ENCODE measurements at places on chromosomes 12 and 14. TPM values are rescaled to one million over a fixed set of nuclear protein-coding genes. Genes with fewer than 3 reads are reported as not detected.

DNA sequence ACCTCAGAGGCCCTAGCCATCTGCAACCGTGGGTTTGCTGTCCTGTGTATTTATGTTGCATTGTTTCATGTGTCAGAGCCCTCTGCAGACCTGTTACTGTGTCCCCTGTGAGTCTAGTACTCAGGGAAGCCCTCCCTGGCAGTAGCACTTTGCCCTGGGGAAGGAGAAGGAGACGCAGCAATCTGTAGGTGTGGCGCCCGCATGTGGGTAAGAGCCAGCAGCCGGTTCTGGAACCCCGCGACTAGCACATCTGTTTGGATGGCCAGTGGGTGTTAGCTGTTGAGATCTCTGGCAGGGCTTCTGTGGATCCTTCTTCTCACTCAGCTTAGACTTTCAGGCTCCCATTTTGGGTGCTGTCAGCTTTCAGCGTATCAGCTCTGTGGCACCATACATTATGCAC lies 57.0 kb downstream of the TECPR2 start:
- DNase-seq = no peak
- H3K36me3 ChIP-seq = peaks cover 10% of the 10 kb centered on the region
- no peak overlapping the region for H3K4me3 ChIP-seq
- H3K27me3 ChIP-seq = no peaks in the 10 kb centered on the region
- H3K4me1 ChIP-seq = no peaks in the 10 kb centered on the region

Gene PTGER2
- total RNA-seq = 0.12 TPM

DNA sequence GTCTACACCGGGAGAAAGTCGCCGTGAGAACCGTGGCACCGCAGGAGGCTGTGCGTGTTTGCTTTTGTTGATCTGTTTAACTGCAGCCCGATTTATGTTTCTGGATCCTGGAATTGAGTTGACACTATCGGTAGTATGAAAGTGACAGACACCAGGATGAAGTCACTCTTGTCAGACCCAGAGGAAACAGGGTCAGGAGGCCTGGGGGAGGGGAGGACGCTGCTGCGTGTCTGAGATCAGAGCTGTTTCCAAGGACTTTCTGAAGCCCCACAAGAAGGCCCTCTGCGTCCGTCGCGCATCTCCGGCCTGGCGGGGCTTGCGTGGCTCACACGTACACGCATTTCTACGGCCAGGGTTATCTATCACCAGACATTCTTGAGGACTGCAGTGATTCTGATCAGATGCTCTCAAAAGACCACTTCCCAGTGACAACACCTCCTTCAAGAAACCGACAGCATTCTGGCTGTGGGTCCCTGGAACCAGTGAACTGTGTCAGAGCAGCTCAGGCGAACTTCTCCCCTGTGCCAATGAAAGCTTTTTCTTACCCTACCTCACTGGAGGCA lies 263.4 kb downstream of the ADGRD1 start:
- peaks cover 11% of the 10 kb centered on the region for H3K4me1 ChIP-seq
- no peak for DNase-seq
- H3K4me3 ChIP-seq = no peak overlapping the region
- H3K36me3 ChIP-seq = no peaks in the 10 kb centered on the region
- peaks cover 26% of the 10 kb centered on the region for H3K27me3 ChIP-seq
- H3K27ac ChIP-seq = no peak overlapping the region

DNA sequence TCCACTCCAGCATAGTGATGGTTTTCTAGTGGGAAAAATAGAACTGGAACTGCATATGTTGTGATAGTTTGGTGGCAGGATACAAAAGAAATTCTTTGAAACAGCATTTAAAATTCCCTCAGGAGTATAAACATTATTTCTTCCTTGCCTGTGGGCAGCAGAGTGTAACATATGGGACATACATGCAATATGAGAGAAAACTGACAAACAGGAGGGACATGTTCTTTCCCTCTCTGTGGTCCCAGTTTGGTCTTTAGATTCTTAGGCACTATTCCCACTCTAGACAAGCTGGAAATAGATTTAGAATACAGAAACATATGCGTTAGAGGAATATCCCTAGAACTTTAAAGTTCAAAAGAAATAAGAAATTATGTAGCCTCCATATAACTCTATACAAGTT lies 68.0 kb downstream of the MGAT4C start:
- no peaks in the 10 kb centered on the region for H3K27me3 ChIP-seq
- H3K4me3 ChIP-seq = no peak overlapping the region
- no peaks in the 10 kb centered on the region for H3K4me1 ChIP-seq
- H3K36me3 ChIP-seq = no peaks in the 10 kb centered on the region
- no peak overlapping the region for H3K27ac ChIP-seq
- DNase-seq = no peak

Gene RPGRIP1
- total RNA-seq = not detected

DNA sequence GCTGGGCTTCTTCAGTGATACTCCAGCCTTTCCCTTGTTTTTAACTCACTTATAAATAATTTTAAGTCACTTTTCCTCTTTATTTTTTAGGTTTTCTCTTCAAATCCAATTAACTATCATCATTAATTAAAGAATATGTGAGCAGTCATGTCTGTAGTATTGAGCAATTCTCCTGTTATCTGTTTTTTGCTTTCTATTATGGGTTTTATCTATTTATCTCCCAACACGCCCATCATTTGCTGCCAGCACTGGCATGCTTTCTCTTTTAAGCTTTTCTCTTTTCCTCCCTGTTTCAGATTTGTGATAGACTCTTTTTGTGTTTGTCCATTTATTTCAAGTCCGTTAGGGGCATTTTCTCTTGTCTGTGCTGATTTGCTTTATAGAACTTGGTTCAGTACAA lies 72.3 kb downstream of the CRADD start:
- H3K36me3 ChIP-seq = peaks cover 17% of the 10 kb centered on the region
- no peak for DNase-seq
- peaks cover 9% of the 10 kb centered on the region for H3K4me1 ChIP-seq
- H3K27me3 ChIP-seq = no peaks in the 10 kb centered on the region
- H3K27ac ChIP-seq = no peak overlapping the region

DNA sequence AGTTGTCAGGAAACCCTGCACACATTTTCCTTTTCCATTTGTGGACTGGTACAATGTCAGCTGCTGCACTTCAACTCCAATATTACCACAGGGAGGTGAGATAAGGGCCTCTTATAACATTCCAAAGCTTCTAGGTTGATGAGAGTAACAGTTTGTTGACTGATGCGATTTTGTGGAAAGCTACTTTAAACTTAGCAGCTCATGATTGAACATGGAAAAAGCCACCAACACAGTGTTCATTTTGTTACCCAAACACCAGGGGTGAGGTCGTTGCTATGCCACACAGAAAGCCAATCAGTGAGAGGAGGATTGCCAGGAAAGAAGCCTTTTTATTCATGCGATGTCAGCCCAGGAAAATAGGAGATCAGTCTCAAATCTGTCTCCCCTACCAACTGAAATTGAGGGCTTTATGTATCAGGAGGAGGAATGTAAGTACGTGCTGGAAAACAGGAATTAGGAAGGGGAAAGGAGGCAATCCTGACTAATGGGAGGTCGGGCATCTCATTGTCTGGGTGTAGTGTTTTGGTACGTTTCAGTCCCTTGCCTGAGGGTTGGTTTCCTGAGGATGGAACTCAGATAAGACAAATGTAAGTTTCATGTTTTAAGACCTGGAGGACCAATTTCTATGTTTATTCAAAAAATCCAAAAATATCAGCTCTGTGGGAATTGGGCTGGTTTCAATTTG lies 92.7 kb upstream of the PLEKHA5 start:
- no peak for DNase-seq
- H3K36me3 ChIP-seq = no peaks in the 10 kb centered on the region
- no peaks in the 10 kb centered on the region for H3K27me3 ChIP-seq
- no peaks in the 10 kb centered on the region for H3K4me1 ChIP-seq
- H3K4me3 ChIP-seq = no peak overlapping the region

DNA sequence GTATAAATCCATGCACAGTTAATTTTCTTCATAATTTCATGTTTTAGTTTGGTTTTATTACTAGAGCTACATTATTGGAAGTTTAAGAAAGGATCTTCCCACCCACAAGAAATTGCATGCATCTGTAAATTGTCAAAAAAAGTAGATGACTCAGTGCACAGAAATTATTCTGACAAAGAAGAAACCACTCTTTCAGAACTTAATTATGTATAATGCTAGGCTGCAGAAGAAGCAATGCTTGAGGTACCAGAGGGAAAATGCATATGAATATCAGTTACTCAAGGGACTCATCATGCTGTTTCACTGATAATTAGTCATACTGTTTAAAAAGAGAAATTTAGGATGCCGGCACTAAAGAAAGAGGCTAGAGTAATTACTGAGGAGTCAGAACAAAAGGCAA lies 147.0 kb downstream of the SLC16A7 start:
- no peak overlapping the region for H3K4me3 ChIP-seq
- no peaks in the 10 kb centered on the region for H3K27me3 ChIP-seq
- H3K27ac ChIP-seq = no peak overlapping the region
- H3K4me1 ChIP-seq = no peaks in the 10 kb centered on the region
- no peak for DNase-seq

Gene TMEM179
- not detected for total RNA-seq

- H3K27me3 ChIP-seq = peaks cover 23% of the 10 kb centered on the region
- H3K27ac ChIP-seq = no peak overlapping the region
- H3K36me3 ChIP-seq = no peaks in the 10 kb centered on the region
- H3K4me3 ChIP-seq = no peak overlapping the region
- no peak for DNase-seq
- no peaks in the 10 kb centered on the region for H3K4me1 ChIP-seq
Measured at GRCh38 chr14:57068511-57068910, 200.2 kb downstream of the EXOC5 start.

Gene PARPBP
- 4.6 TPM for total RNA-seq

DNA sequence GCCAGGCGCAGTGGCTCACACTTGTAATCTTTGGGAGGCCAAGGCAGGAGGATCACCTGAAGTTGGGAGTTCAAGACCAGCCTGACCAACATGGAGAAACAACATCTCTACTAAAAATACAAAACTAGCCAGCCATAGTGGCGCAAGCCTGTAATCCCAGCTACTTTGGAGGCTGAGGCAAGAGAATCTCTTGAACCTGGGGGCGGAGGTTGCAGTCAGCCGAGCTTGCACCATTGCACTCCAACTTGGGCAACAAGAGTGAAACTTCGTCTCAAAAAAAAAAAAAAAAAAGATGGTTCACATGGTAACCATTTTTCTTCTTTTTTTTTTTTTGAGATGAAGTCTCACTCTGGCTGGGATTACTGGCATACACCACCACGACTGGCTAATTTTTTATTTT lies 35.3 kb downstream of the SLC2A14 start:
- H3K36me3 ChIP-seq = no peaks in the 10 kb centered on the region
- no peak overlapping the region for H3K4me3 ChIP-seq
- no peak overlapping the region for H3K27ac ChIP-seq
- no peak for DNase-seq

GRCh38 chr12:16112612-16113560 lies 164.6 kb downstream of the SLC15A5 start:
- no peak for DNase-seq
- no peaks in the 10 kb centered on the region for H3K4me1 ChIP-seq
- no peaks in the 10 kb centered on the region for H3K36me3 ChIP-seq
- no peak overlapping the region for H3K4me3 ChIP-seq

DNA sequence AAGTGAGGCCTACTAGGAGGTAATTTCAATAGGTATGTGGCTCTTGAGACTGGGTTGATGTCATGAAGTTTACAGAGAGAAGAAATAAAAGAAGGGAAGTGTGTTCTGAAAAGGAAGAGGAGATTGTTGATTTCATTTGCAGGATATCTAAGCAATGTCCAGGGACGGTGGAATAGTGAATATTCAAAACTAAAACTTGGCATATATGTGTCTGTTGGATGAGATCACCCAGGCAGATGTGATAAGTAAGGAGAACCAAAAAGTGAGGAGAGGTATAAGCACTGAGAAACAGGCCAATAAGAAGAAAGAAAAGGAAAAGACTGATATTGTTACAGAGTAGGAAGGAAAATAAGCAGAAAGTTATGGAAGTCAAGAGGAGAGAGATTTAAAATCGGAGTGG lies 255.6 kb downstream of the PDZRN4 start:
- H3K27ac ChIP-seq = no peak overlapping the region
- H3K4me3 ChIP-seq = no peak overlapping the region
- no peaks in the 10 kb centered on the region for H3K4me1 ChIP-seq

Gene KRT74
- total RNA-seq = not detected

DNA sequence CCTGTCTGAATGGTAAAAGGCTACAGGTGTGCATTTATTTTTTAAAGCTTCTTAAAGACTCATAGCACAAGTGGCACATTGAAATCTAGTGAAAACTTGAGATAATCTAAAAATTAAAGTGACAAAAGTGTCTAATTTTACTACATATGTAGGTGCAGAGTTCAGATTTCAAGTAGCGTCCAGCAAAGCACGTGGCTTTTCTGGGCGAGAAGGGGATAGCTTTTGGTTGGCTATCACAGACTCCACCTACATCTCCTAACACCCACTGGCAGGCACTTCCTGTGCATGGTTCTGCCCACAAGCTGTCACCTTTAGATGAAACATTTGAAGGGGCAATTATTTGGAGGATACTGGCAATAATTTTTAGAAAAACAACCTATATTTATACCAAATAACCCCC lies 1.9 kb upstream of the PITPNM2 start:
- no peak overlapping the region for H3K4me3 ChIP-seq
- DNase-seq = no peak
- H3K27ac ChIP-seq = no peak overlapping the region

DNA sequence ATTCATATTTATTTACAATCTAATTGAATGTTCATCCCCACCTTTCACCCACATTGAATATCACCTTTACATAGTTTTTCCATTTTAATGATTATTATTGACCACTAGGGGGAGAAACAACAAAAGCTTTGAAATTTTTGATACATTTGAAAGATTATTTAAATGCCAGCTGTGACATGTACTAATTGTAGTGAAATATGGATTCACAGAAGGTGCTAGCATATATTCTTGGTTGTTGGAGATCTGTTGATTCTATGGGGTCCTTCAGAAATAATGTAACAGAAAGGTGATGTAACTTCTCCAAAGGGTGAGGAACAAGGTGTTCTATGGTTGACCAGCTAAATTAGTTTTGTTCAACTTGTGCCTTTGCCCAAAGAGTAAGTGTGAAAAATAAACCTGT lies 22.4 kb upstream of the GPR33 start:
- H3K4me1 ChIP-seq = no peaks in the 10 kb centered on the region
- no peak for DNase-seq
- no peaks in the 10 kb centered on the region for H3K36me3 ChIP-seq

Gene PSME2
- 285 TPM for total RNA-seq

Gene LRRC9
- not detected for total RNA-seq
